Activated CD4-positive, CD25-positive, alpha-beta regulatory T cell treated with anti-CD3 and anti-CD28 coated beads, Interleukin-2, amount 50 U/mL, for 16 hours (primary cell): ENCODE measurements at places on chromosomes 3 and 15.

DNA sequence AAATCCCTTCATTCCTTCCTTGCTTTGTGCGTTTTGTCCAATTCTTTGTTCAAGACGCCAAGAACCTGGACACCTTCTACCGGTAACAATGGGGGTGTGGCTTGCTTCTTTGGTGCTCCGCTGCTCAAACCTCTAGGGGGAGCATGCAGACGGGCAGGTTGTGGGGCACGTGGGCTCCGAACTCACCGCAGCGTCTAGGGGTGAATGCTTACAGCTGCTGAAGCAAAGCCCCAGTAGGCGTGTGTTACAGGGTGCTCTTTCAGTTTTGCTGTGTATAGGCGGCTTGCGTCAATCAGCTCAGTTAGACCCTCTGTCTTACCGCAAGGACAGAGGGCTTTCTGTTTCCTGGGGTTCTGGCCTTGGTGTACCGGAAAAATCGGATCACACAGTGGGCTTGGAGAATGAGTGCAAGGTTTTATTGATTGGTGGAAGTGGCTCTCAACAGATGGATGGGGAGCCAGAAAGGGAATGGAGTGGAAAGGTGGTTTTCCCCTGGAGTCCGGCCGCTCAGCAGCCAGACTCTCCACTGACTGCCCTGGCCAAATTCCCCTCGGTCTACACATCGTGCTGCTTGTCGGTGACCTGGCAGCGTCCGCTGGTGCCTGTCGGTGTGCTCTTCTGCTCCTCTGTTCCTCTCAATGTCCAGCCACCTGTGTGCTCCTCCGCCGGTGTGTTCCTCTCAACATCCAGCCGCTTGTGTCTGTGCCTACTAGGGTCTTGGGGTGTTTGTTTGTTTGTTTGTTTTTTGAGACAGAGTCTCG lies 1.2 kb upstream of the LRRC34 start:
- DNase-seq, result peak; percentile 53

GRCh38 chr15:40879609-40880008 lies 5.6 kb upstream of the RHOV start:
- no peak for DNase-seq

GRCh38 chr3:14137445-14137844 lies 12.6 kb downstream of the TMEM43 start:
- DNase-seq, result no peak

DNA sequence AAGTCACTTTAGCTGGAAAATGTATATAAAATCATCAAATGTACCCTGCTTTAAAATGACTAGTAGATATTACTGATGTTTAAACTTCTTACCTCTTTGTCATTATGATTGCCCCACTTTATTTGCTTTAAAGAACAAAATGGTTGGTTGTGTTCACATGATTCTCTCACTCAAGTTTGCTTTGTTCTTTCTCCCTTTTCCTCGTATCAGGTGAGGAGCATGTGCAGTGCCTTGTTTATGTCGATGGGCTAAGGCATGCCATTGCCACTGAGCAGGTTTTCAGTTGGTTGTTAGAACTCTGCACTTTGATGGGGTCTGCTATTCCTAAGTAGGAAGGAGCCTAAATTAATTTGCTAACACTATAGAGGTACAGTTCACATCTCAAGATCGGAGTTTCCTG lies 5.3 kb downstream of the MAP2K5 start:
- no peak for DNase-seq

GRCh38 chr15:50256188-50257041 lies 9.1 kb downstream of the HDC start:
- DNase-seq, result no peak

- no peak for DNase-seq
Observed at GRCh38 chr3:143187111-143187510, 67.5 kb downstream of the CHST2 start.

DNA sequence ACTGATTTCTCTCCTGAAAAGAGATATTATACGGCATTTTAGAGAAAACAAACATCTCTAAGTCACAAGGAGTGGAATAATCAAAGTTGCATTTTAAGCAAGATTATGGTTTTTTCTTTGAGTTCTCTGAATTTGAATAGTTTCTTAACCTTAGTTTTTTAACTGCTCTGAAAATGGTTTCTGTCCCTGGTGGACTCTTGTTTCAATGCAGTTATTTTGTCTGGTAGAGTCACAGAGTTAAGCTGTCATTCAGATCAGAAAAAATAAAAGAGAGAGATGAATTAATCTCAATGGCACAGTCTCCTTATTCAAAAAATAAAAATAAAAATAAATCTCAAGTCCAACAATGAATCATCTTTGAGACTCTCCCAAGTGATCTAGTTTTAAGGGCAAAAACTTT lies 19.0 kb downstream of the AGTR1 start:
- DNase-seq, result no peak

GRCh38 chr15:41851755-41852370 lies 13.2 kb downstream of the PLA2G4B start:
- DNase-seq, result no peak

DNA sequence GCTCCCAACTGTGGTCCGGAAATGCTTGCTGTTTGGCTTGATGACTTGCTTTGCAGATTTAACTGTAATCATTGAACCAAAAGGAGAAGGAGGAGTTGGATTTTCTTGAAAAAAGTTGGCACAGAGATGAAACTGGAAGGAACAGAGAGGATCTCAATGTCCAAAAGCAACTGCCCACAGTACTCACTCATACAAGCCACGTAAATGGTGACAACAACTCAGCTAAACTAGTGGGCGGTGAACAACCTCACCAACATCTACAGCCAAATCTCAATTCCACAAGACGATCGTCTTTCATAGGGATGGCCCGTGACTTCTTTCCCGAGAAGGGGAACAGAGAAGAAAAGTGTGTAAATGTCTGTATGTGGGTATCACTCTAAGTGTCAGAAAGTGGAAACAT lies 48.1 kb downstream of the MYO5C start:
- DNase-seq, result no peak

DNA sequence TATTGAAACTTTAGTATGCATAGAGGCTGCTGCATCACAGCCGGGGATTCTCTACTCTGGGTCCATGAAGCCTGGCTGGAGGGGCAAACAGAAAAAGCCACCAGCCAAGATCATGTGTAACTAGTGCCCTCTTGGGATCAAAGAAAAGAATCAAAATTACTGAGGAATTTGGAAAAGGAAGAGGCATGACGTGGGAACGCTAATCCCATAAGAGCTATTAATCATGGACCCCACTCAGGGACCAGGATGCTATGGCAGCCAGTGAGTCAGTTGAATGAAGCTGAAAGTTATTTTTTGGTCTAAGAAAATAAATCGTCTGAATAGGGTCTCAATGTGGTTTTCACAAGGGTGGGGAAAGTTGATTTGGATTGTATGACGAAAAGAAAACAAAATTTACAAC lies 1165.1 kb downstream of the ROBO2 start:
- no peak for DNase-seq

DNA sequence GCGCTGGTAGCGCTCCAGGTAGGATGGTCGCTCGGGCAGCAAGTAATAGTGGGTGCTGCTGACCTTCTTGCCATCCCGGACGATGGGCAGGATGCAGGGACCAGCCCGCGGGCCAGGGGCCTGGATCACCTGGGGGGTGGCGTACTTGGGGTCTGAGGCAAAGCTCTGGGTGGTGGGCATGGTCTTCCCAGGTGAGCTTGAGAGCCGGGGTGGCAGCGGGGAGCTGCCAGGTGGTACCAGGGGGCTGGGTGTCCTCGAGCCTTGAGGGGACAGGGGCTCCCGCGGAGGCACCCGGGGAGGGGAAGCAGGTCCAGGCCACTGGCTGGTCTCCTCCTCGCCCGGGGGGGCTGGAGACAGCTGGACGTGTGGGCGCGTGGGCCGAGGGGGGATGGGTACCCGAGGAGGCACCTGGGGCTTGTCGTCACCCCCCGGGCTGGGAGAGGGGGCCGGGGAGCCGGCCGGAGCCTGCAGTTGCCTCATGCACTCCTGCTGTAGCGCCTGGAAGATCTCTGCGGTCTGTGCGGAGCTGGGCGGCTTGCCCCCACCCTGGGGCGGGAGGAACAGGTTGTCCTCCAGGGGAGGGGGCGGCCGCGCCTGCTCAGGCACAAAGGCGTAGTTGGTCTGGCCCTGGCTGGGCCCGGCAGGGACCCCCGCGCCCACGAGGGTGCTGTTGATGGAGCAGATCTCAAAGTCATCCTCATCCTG lies 40.6 kb downstream of the TNK2 start:
- DNase-seq, result no peak

DNA sequence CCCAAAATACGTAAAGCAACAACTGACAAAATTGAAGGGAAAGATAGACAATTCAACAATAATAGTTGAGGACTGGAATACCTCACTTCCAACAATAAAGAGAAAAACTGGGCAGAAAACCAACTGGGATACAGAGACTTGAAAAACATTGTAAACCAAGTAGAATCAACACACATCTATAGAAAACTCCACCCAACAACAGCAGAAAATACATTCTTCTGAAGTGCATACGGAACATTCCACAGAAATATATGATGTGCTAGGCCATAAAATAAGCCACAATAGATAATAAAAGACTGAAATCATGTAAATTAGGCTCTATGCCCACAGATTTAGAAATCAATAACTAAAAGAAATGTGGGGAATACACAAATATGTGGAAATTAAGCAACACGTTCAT lies 98.4 kb upstream of the THBS1 start:
- no peak for DNase-seq

DNA sequence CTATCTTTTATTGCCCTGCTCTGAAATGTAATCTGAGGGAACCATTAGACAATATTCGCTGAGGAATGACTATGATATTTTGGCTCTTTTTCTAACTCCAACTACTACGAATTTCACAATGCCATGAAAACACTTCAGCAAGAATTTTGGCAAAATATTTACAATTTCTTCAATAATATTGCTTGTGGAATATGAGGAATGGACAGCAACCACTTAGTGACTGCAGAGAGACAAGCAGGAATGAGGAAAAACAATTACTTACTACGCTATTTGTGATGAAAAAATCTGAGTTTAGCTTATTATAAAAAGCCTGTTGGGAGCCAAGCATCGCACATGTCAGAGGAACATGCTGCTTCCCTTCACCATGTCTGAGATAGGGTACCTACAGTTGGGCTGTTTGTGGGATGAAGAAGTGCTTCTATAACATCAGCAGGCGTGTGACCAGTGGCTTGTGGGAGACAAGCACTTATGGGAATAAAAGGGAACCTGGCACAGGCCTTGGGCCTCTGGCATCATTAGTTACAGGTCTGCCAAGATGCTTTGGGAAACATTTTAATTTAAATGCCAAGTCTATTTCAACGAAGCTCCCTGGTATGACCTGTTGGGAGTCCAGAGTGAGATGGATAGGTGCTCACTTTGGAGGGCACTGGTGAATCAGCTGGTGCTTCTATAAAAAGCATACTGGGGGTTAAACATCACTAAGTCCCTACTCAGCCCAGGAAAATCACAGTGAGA lies 2.7 kb upstream of the PLCL2 start:
- no peak for DNase-seq

- no peak for DNase-seq
Observed at GRCh38 chr15:45168751-45169551, 18.8 kb downstream of the SHF start.

- no peak for DNase-seq
Observed at GRCh38 chr3:184399410-184399809, 19.6 kb downstream of the CHRD start.

DNA sequence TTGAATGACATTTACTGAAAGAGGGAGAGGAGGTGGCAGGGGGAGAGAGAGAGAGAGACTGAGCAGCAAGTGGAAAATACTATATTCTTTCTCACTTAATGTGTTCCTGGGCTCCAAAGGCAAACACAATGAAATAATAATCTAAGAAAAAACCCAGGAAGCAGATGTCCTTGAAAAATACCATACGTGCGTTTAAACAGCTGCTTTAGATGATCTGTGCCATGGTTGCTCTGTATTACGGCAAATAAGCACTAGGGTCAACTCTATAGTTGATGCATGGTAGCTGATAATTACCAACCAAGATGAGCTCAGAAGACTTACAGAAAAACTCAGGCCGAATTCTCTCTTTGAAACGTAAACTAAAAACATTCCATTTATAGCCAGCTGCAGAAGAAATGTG lies 410.3 kb upstream of the TBL1XR1 start:
- no peak for DNase-seq

DNA sequence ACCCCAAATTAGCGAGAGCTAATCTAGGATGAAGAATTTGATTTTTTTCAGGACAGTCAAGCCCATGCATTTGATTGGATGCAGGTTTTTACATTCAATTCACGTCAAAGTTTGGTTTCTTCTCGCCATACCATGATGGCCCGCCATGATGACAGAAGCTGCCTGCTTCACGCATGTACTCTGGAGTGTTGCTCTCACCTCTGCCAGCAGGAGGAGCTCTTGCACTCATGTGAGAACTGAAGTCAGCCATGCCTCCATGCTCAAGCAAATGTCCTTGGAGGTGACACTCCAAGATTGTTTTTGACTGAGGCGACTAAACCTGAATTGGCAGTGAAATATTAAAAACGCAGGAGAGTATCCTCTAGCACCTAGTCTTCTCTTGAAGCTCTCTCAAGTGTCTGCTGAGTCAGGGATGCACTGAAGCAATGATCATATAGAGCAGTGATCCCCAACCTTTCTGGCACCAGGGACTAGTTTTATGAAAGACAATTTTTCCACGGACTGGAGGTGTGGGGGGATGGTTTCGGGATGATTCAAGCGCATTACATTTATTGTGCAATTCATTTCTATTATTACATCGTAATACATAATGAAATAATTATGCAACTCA lies 120.9 kb downstream of the SAMMSON start:
- DNase-seq, result peak; percentile 25

- DNase-seq, result no peak
Observed at GRCh38 chr15:27681038-27681437, 418.1 kb downstream of the OCA2 start.

DNA sequence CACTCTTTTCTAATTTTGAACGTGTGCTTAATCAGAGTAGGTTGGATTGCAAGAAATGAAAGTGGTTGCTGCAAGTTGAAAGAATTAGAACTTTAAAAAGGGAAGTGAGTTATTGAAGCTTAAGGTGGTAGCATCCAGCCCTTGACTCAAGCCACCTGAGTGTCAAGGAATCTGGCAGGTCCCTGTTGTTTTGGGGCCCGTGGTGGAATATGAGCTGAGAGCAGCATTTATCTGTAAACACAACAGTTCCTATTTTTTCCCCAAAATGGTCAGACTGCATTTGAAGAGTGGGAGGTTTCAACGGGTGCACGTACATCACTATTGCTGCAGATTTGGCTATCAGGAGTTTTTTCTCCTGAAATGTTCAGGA lies 1.7 kb downstream of the ITPR1 start:
- no peak for DNase-seq

GRCh38 chr15:47795864-47796263 lies 78.6 kb downstream of the SEMA6D start:
- no peak for DNase-seq

DNA sequence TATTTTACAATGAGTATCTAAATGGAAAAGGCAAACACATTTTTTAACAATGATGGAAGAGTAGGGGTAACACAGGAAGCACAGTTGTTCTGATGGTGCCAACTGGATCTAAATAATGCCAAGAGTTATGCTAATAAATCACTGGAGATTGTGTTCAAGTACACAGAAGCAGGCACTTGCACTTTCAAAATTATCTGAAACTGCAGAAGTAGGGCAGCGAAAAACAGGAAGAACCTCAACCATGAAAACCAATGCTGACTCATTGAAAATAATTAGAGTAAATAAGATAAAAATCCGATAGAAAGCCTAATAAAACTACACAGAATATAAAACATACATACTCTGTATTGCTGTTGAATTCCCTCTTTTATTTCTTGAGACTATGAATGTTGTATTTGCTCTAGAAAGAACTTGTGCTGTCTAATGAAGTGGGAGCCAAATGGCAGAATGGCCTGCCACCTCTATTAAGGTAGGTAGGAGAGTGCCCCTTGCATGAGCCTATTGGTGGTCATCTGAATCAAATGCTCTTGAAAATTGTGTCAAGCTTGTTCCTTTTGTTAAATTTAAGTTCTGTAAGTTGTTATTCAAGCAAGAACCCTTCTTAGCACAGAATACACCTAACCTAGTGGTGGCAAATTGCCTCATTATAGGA lies 93.7 kb downstream of the ABI3BP start:
- no peak for DNase-seq
